ENCODE measurements at places on chromosomes 13 and 19. TPM values are rescaled to one million over a fixed set of nuclear protein-coding genes. Genes with fewer than 3 reads are reported as not detected.

GRCh38 chr13:53127373-53127772 is 98.8 kb downstream of the OLFM4 start:
- no peaks in the 10 kb centered on the region for H3K27me3 ChIP-seq
- H3K4me3 ChIP-seq, result no peak overlapping the region
- no peaks in the 10 kb centered on the region for H3K36me3 ChIP-seq

DNA sequence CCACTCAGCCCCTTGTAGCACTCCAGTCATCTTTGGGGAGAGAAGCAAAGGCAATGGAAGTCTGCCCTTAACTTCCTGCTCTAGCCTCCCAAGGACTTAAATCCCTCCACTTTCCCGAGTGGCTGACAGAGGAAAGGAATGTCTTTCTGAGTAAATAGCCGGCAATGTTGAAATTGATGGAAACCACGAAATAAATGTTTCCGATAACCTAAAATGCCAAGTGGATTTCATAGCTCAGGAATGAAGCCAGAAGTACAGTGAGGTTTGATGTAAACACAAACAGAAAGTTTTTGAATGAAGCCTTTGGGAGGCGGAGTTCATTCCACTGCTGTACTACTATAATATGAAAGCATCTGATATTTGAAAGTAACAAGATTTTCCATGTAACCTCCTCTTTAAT is 14.0 kb upstream of the TBC1D4 start:
- no peak for DNase-seq
- H3K36me3 ChIP-seq, result no peaks in the 10 kb centered on the region
- H3K27me3 ChIP-seq, result no peaks in the 10 kb centered on the region

- H3K4me1 ChIP-seq, result peaks cover 12% of the 10 kb centered on the region
- no peaks in the 10 kb centered on the region for H3K36me3 ChIP-seq
- peak overlapping the region; percentile 54 for H3K4me3 ChIP-seq
- no peak for DNase-seq
- no peak overlapping the region for H3K27ac ChIP-seq
These were observed 1.5 kb downstream of the NEK5 start for GRCh38 chr13:52127378-52127777.

DNA sequence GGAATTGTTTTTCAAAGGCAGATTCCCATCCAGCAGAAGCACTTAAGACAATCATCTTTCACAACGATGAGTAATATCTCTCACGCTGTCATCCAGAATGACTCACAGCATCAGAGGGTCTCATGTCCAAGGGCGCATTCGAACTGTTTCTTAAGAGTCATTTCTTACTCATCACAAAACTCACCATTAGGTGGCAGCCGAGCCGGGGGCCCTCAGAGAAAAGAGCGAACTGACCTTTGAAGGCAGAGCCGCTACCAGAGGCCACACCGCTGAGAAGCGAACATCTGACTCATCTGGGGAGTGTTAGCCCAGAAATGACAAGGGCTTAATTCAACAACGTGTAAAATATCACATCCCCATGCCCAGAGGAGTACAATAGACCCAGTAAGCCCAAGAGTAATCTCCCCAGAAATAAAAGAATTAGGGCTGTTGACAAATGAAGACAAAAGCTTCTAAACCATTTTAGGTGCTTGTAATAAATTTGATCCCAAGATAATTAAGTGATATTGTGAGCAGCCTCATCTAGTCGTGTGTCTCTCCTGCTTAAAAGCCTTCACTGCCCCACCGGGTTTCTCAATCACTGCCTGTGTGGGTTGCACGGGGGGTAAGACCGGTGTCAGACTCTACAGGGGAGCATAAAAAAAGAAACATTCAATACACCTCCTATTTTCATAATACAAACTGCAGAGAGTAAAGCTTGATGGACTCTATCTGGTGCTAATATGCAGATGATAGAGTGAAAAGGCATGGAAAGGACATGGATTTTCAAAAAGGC is 96.2 kb downstream of the CYSLTR2 start:
- H3K27me3 ChIP-seq, result no peaks in the 10 kb centered on the region
- H3K4me3 ChIP-seq, result no peak overlapping the region
- H3K27ac ChIP-seq, result peak overlapping the region; percentile 79
- H3K36me3 ChIP-seq, result no peaks in the 10 kb centered on the region
- peaks cover 22% of the 10 kb centered on the region for H3K4me1 ChIP-seq

GRCh38 chr13:50919277-50919676 is 9.7 kb downstream of the RNASEH2B start:
- peaks cover 44% of the 10 kb centered on the region for H3K4me1 ChIP-seq
- no peak overlapping the region for H3K27ac ChIP-seq
- no peaks in the 10 kb centered on the region for H3K27me3 ChIP-seq
- DNase-seq, result no peak
- H3K4me3 ChIP-seq, result no peak overlapping the region

DNA sequence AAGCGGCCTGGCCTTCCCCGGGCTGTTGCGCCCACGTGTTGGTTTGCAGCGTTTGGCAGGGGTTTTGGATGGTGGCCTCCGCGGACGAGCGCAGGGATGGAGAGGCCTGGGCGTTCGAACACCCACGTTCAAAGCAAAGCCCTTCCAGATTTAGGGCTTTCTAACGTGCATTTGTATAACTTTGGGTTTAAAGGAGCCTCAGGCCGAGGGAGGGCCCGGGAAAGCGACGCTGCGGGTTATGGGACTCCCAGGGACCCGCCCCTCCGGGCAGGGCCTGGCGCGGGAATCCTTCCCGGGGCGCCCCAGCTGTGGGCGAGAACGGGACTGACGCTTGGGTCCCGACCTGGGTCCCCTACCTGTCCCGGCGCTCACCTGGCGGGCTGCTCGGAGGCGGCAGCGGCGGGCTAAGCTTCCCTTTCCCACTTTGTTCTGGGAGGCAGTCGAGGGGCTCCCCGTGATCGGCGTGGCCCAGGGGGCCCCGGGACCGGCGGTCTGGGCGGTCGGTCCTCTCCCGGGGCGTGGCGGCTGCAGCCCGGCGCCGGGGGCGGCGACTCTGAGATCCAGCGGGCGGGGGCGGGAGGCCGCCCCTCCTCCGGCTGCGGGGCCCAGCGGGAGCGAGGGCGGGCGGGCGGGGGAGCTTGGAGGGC is at the start of gene FBXO17:
Gene FBXO17, minus strand, starts transcription at position 529 of the 647 bp plus-strand sequence. CDS start 25,423 bp downstream, outside the sequence.
- DNase-seq, result no peak
- no peaks in the 10 kb centered on the region for H3K36me3 ChIP-seq
- peaks cover 36% of the 10 kb centered on the region for H3K4me1 ChIP-seq
- peak within 1 kb of the TSS; percentile 52 for H3K4me3 ChIP-seq
- peak within 1 kb of the TSS; percentile 95 for H3K27ac ChIP-seq

DNA sequence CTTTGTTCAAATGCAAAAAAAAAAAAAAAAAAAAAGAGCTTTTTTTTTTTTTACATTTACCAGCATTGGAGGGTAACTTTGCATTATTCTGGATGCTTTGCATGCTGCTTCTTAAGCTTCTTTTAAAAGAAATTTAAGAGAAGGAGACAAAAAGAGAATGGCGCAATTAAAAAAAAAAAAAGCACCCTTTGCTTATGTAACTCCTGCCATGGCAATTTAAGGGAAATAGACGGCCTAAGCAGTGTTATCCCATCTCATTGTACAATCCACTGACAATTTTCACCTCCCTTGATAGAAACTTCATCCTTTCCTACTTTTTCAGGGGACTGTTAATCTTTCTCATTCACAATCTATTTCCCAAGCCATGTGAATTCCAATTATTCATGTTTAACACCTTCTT is 129.8 kb downstream of the KCTD12 start:
- no peak overlapping the region for H3K4me3 ChIP-seq
- no peak overlapping the region for H3K27ac ChIP-seq
- H3K4me1 ChIP-seq, result no peaks in the 10 kb centered on the region
- no peaks in the 10 kb centered on the region for H3K36me3 ChIP-seq
- no peak for DNase-seq

GRCh38 chr13:46386392-46387063 is 524 bp downstream of the RUBCNL start:
- peaks cover 28% of the 10 kb centered on the region for H3K4me1 ChIP-seq
- H3K4me3 ChIP-seq, result peak overlapping the region; percentile 60
- H3K27ac ChIP-seq, result peak overlapping the region; percentile 68
- DNase-seq, result no peak
- H3K27me3 ChIP-seq, result no peaks in the 10 kb centered on the region

GRCh38 chr13:55439450-55439849 is 1701.3 kb upstream of the PRR20A start:
- no peak for DNase-seq
- no peaks in the 10 kb centered on the region for H3K36me3 ChIP-seq
- H3K4me3 ChIP-seq, result no peak overlapping the region
- no peaks in the 10 kb centered on the region for H3K4me1 ChIP-seq
- H3K27ac ChIP-seq, result no peak overlapping the region

- H3K27me3 ChIP-seq, result no peaks in the 10 kb centered on the region
- DNase-seq, result no peak
- no peaks in the 10 kb centered on the region for H3K4me1 ChIP-seq
- no peak overlapping the region for H3K4me3 ChIP-seq
These were observed 64.4 kb upstream of the ZNF43 start for GRCh38 chr19:21900401-21900800.

DNA sequence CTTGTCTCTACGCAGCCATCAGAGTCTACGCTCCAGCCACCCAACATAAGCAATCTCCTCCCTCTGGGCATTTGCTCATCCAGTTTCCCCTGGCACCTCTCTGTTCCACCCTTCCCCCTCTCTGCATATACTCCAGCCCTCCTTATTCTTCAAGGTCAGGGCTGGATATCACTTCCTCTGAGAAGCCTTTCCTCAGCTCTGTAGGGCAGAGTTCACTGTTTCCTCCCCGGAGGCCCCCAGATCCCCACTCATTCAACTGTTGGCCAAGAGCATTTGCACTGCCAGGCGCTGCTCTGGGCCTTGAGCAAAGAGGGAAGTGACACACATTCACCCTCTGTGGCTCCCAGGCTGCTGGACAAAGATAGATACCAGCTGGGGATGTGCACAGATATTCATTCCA is 3.3 kb downstream of the FCGRT start:
- H3K36me3 ChIP-seq, result peaks cover 5% of the 10 kb centered on the region
- H3K27ac ChIP-seq, result no peak overlapping the region
- peaks cover 35% of the 10 kb centered on the region for H3K4me1 ChIP-seq
- DNase-seq, result no peak

- no peak overlapping the region for H3K4me3 ChIP-seq
- H3K27me3 ChIP-seq, result no peaks in the 10 kb centered on the region
- no peak overlapping the region for H3K27ac ChIP-seq
- peaks cover 9% of the 10 kb centered on the region for H3K4me1 ChIP-seq
- DNase-seq, result no peak
- no peaks in the 10 kb centered on the region for H3K36me3 ChIP-seq
These were observed 59.4 kb upstream of the KLF2 start for GRCh38 chr19:16265205-16265604.

GRCh38 chr19:28977826-28978225 is 235.1 kb downstream of the UQCRFS1 start:
- H3K4me3 ChIP-seq, result no peak overlapping the region
- H3K27ac ChIP-seq, result no peak overlapping the region

DNA sequence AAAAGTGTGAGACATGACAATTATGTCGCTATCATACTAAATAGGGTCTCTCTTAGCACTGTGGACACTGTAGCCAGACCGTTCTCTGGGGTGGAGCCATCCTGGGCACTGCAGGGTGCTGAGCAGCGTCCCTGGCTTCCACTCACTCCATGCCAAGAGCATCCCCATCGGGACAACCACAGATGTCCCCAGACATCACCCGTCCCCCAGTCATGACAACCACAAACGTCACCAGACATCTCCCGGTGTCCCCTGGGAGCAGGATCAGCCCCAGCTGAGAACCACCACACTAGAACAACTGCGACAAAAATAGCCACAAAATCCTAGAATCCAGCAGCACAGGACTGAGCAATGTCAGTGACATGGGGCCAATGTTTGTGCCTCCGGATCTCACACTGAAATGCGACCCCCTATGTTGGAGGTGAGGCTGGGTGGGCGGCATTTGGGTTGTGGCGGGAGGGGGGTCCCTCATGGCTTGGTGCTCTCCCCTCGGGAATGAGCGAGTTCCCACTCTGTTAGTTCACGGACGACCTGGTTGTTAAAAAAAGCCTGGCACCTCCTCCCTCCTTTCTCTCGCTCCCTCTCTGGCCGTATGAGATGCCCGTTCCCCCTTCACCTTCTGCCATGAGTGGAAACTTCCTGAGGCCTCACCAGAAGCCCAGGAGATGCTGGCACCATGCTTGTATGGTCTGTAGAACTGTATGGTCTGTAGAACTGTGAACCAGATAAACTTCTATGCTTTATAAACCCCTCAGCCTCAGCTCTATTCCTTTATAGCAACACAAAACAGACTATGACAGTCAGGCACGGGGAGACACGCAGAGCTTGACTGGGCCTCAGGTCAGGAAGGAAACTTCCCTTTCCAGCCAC is 93.9 kb downstream of the GADD45B start:
- H3K27me3 ChIP-seq, result no peaks in the 10 kb centered on the region
- H3K4me3 ChIP-seq, result no peak overlapping the region
- DNase-seq, result no peak
- H3K36me3 ChIP-seq, result no peaks in the 10 kb centered on the region
- no peak overlapping the region for H3K27ac ChIP-seq
- no peaks in the 10 kb centered on the region for H3K4me1 ChIP-seq

DNA sequence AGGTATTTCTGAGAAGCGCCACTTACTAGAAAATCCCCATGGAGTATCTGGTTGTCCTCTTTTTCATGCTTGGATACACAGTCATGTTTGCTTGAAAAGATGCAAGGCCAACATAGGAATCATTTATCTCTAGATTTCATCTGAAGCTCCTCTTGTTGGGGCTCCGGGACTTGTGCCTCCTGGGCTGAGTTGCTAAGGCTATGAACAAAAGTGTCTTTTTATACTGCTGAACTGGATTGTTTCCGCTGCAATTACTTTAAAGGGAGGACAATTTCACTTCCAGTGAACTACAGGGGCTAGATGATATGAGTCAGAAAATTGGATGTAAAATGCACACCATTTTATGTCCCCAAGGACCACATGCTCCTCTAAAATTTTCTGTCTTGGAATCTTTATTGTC is 114.1 kb downstream of the TNFSF13B start:
- DNase-seq, result no peak
- no peaks in the 10 kb centered on the region for H3K36me3 ChIP-seq
- H3K27me3 ChIP-seq, result no peaks in the 10 kb centered on the region
- H3K4me3 ChIP-seq, result no peak overlapping the region

DNA sequence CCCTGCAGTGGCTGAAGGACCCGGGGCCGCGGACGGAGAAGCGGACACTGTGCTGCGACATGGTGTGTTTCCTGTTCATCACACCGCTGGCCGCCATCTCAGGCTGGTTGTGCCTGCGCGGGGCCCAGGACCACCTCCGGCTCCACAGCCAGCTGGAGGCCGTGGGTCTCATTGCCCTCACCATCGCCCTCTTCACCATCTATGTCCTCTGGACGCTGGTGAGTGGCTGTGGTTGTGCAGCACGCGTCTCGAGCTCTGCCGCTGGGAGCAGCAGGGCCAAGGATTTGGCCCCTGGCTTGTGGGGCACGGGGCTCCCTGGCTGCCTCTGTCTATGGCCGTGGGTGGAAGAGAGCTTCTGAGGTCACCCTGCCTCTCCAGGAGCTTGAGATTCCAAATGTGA is 14.1 kb upstream of the HNRNPM start:
- H3K4me3 ChIP-seq, result no peak overlapping the region
- no peak for DNase-seq
- H3K4me1 ChIP-seq, result no peaks in the 10 kb centered on the region

GRCh38 chr19:17404621-17405249 is 695 bp downstream of the BST2 start:
- no peaks in the 10 kb centered on the region for H3K36me3 ChIP-seq
- H3K4me1 ChIP-seq, result peaks cover 12% of the 10 kb centered on the region
- no peaks in the 10 kb centered on the region for H3K27me3 ChIP-seq
- H3K4me3 ChIP-seq, result peak overlapping the region; percentile 45
- peak overlapping the region; percentile 83 for H3K27ac ChIP-seq

The CFD gene
- total RNA-seq, result 2,325 TPM

The UGGT2 gene
- 33.4 TPM for total RNA-seq

The B3GLCT gene
- 8.1 TPM for total RNA-seq

The ZMYM5 gene
- 20.9 TPM for total RNA-seq

The SSC5D gene
- total RNA-seq, result 13.5 TPM

The GRK1 gene
- not detected for total RNA-seq

The PCCA gene
- 33.4 TPM for total RNA-seq

The LRCH1 gene
- 21.4 TPM for total RNA-seq

The HRC gene
- total RNA-seq, result 0.25 TPM

The NCCRP1 gene
- total RNA-seq, result 41.7 TPM

The AMER2 gene
- total RNA-seq, result not detected

The ZNF714 gene
- total RNA-seq, result 6.4 TPM

The TMC4 gene
- 22.3 TPM for total RNA-seq

The OLFM4 gene
- 50.1 TPM for total RNA-seq
